Trophoblast cell (in vitro differentiated cells and primary cell): ENCODE measurements at places on chromosomes 4 and X.

DNA sequence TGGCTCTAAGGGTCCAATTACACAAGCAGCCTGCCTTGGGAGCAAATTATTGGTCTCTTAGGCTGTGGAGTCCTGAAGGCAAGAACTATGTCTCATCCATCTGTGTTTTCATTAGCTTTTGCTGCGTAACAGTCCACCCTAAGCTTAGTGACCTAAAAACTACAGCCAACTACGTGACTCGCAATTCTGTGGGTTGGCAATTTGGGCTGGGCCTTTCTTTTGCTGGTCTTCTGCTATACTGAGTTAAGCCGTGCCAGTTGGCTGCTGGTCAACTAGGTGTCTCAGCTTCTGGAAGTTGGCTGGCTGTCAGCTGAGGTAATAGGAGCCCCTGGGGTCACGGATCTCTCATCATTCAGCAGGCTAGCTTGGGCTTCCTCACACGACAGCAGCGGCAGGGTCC is 205.6 kb upstream of the S100G start:
- no peak for DNase-seq

GRCh38 chrX:88883200-88883599 is 136.2 kb downstream of the CPXCR1 start:
- DNase-seq = no peak

DNA sequence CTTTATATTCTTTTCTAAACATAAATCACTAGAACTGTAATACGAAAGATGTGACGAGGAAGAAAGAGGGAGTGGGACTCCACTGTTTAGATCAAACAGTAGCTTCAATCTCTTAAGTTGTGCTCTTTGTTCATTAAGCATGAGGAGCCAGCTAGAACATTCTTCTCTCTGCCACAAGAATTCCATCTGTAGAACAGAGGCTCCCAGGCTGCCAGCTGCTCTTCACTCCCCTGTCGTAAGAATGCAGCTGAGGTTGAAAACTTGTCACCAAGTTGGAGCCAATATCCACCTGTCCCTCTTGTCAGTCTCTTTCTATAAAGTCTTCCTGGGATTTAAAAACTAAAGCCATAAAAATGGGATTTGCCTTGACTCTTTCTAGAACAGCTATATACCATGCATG is 65.0 kb upstream of the SEC24B start:
- DNase-seq = no peak

DNA sequence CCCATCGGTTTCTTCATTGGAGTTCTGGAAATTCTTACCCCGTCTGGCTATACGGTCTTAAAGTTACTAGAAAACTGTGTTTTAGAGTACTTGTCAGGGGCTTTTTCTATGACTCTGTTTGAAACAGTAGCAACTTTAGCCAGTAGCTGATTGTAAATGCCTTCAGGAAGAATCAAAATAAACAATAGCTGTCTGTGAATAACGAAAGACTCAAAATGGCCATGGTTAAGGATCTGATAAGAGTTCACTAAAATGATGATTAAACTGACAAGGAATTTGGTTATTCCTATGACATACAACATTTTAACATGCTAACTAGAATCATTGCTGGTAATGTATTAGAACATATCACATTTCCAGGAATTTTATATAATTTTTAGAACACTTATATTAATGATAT is 191.0 kb downstream of the EVC2 start:
- DNase-seq = no peak

DNA sequence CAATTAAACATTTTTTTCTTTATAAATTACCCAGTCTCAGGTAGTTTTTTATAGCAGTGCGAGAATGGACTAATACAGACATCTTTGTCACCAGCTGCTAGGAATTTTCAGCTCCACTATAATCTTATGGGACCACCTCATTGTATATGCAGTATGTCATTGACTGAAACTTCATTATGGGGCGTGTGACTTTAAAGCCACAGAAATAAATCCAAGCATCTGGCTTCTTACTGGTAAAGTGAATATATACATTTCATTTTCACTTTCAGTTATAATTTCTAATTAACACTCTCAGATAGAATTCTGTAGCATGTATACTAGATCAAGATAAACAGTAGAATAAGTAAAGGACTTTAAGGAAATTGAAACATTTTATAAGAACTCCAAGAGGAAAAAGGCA is 21.9 kb downstream of the IL15 start:
- no peak for DNase-seq
